Mucosa of gallbladder (tissue), 1 donor: ENCODE measurements at places on chromosomes 11 and 22. TPM values are rescaled to one million over a fixed set of nuclear protein-coding genes. Genes with fewer than 3 reads are reported as not detected.

LRP4 gene
- total RNA-seq, result 14.5 TPM

ARHGAP32 gene
- total RNA-seq, result 41.5 TPM

MYO18B gene
- 0.06 TPM for total RNA-seq

FOLR2 gene
- total RNA-seq, result 18.9 TPM

HIC2 gene
- 4.5 TPM for total RNA-seq

ACR gene
- 0.92 TPM for total RNA-seq

ANO1 gene
- total RNA-seq, result 228 TPM

RAB39A gene
- 1.6 TPM for total RNA-seq

RFPL2 gene
- 0.14 TPM for total RNA-seq

TMEM86A gene
- total RNA-seq, result 20.1 TPM

DNA sequence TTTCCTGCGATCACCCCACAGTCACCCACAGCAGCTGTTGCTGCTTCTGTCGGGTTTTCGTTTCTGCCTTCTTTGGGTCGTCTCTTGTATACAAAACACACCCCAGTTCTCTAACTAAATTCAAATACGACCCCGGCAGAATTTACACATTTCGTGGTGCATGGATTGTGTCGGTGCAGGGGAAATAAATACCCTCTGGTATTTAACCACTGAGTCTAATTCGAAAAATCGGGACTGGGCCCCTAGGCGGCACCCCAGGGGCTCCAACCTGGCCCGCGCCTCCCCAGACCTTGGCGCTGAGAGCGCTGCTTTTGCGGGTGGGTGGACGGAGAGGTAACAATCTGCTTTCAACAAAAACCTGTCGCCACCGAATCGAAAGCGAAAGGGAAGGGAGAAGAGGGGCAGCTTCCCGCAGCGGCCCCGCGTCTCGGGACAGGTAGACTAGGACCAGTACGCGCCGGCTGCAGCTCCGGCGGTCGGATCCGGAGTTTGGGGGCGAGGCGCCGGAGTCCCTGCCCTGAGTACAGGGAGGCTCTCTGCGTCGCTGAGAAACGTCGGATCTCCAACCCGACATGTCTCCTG is 4.4 kb downstream of the ALX4 start:
- no peak for DNase-seq

DNA sequence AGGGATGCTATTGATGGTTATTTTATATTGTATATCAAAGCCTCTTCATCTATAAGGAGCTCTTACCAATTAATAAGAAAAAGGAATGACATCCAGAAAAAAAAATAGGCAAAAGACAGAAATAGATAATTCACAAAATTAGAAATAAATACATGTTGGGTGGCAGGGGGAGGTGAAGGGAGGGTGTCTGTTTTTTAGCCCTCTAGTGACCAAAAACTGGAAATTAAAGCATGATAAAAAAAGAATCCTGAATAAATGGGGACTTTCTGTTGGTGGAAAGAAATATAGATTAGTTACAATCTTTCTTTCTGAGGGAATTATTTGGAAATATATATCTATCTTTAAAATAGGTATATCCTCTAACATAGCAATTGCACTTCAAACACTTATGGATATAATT is 42.0 kb upstream of the TTC36 start:
- DNase-seq, result no peak

GRCh38 chr11:132719684-132720083 is 812.6 kb downstream of the OPCML start:
- no peak for DNase-seq

DNA sequence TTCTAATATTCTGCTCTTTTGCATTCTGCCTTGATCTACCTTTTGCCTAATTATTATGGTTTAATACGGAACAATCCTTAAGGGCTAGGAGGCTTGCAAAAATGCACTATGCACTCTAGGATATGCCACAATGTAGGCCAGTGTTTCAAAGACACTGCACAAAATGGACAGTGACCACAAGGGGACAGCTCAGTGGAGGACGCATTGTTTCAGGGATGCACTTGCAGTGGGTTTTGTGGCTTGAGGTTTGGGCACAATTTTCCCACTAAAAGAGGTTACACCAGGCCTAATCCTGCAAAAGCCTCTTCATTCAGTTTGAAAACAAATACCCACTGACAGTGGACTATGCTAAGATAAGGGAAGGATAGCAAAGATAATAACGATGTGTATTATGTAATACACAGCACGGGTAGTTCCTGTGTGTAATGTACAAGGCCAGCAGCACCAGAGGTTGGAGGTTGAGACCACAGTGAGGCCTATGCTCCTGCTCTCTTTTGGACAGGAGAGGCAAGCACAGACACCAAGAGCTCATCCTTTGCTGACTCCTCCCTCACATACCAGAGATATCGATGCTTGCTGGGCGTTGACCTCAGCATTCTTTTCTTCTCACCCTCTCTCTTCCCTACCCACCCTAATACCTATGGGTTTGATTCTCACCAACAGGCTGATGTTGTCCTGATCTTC is 12.7 kb downstream of the MAP6 start:
- no peak for DNase-seq

DNA sequence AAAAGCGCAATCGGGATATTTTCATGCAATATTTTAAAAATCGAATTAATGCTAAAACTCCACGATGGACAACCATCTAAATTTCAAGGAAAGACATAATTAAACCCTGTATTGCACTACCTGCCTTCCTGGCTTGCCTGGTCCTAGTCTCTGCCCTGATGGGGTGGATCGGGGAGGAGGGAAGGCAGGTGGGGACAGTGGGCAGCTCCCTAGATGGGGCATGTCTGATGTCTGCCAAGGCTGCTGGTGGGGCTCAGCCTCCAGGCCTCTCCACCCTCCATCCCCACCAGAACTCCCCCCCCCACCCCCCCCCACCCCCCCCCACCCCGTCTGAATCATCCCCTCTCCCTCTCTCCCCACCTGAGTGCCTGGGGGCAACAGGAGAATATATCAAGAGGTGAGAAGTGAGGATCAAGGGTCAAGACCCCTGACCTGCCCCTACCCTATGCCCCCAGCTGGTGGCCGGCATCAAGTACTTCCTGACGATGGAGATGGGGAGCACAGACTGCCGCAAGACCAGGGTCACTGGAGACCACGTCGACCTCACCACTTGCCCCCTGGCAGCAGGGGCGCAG is 650 bp downstream of the CST6 start:
- DNase-seq, result no peak

DNA sequence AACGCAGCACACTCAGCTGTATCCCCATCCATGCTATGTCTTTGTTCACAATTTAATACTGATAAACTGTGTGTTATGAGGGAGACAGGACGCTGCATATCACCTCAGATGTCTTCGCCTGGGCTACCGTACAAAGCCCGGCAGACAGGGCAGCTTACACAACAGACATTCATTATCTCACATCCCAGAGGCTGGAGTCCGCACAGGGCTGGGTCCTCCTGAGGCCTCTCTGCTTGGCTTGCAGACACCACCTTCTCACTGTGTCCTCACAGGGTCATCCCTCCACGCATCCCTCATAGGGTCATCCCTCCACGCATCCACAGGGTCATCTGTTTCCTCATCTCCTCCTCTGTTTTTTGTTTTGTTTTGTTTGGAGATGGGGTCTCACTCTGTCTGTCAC is 61.2 kb downstream of the SHANK2 start:
- no peak for DNase-seq

DNA sequence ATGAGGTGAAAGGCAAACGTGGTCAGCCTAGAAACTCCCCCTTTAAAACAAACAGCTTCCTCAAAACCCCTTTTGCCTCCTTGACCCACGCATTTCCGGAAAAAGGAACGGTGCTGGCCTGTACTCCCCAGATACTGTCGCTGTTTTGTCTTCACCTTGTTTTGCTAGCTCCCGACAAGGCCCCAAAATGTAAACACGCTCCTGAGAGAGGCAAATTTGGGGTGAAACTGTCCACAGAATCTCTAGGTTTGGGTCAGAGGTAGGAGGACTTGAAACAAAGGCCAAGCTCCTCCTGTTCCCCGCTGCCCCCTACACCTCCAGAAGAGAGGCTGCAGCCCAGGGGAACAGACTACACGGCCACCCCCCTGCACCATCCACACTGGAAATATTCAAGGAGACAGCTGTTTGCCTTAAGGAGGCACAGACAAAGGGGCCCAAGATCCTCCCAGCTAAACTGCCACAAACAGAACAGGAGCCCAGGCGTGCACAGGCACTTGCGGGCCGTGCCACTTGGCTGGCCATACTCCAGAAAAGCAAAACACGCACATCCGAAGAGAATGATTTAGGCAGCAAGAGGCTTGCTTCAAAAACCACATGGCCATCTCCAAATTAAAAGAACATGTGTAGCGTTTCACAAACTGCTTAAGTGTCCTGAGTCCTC is 160.5 kb upstream of the GRK3 start:
- DNase-seq, result no peak

DNA sequence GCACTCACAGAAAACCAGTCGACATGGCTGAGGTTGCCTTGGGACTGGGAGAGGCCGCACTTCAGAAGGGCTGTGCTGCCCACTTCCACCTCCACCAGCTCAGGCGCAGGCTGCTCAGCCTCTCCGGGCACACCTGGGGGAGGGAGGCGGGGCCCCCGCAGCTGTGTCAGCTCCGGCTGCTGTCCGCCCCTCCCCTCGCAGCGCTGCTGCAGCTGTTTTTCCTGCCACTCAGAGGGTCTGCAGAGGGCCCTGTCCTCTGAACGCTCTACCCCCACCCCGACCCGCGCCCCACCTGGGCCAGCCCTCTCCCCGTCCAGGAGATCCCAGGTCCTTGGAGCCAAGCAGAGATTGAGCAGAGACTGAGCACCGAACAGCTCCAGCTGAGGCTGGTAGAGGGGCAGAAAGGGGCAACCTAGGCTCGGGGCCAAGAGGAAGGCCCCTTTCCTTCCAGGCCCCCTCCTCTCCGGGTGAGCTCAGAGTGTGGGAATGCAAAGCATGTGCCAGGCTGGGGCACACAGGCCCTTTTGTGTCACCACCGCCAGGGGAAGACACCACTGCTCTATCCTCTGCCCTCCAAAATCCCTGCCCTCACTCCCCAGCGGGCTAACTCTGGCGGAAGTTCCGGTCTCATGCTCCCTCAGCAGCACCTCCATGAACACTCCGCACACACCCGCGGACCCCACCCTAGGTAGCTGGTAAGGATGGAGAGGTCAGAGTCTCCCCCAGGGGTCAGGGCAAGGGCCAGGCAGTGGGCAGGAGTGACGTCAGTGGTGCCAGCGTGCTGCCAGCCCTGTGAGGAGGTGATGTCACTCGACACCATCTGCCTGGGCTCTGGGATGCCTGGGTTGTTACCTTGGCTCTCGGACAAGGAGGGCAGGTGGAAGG is 1.6 kb downstream of the MCAM start:
- no peak for DNase-seq

DNA sequence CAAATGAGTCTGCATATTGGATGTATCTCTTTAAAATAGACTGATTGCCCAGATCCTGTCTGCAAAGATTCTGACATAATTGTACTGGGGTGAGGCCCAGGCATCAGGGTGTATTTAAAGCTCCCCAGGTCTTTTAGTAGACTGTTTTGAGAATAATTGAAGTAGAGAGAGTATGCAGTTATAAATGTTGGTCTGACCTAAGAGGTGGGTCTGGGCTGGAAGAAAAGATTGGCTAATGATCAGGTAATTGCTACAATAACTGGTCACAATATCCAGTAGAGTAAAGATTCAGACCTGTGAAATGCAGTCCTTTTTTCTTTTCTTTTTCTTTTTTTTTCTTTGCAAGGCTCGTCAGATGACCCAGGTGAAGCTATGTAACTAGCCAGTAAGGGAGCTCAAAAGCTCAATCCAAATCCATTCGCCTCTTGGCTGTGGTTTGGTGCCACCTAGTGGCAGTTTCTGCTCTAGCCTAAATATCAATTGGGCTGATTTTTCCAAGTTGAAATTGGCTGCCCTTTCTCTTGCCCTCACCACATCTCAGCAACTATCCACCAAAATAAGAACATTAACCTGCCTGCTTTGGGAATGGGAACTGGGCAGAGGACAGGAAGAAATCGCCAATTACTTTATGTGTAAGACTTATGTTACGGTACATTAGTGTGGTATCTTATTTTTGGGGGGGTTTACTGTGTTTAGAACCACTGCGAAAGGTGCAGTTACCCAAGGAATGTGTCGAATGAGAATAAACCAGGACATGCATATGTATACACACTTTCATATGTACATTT is 45.9 kb downstream of the ZNF143 start:
- DNase-seq, result peak; percentile 82

GRCh38 chr11:118956847-118957469 is 860 bp downstream of the UPK2 start:
- DNase-seq, result no peak

GRCh38 chr11:106495046-106495445 is 417.6 kb downstream of the AASDHPPT start:
- no peak for DNase-seq

DNA sequence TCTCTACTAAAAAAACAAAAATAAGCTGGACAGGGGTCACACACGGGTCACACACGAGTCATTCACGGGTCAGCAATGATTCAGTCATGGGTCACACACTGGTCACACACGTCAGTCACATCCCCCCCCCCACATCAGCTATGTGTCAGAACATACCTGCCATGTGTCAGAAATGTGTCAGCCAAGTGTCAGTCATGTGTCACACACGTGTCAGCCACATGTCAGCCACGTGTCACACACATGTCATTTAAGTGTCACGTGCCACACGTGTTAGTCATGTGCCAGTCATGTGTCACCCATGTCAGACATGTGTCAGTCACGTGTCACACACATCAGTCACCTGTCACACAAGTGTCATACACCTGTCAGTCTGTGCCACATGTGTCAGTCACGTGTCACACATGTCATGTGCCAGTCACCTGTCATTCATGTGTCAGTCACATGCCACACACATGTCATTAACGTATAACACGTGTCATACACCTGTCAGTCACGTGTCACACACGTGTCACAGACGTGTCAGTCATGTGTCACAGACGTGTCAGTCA is 28.7 kb upstream of the MMP20 start:
- no peak for DNase-seq

- DNase-seq, result no peak
Observed at GRCh38 chr11:127042445-127042844, 41.9 kb upstream of the KIRREL3 start.

DNA sequence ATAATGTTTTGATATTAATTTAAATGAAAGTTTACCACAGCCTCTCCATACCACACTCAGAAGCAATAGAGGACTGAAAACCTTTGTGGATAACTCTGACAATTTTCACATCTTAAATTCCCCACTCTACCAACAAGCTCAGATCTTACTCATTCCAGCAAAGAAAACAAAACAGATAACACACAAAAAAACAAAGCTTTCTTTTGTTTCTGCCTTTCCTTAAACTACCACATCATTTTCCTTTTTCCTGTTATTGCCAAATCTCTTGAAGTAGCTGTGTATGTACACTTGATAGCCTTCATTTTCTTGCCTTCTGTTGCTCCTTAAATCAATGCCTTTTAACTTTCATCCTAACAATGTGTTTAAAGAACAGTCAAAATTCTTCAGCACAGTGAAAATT is 484.9 kb downstream of the NTM start:
- no peak for DNase-seq

GRCh38 chr11:81174646-81175330 is 1558.9 kb downstream of the FAM181B start:
- no peak for DNase-seq

GRCh38 chr11:130642994-130643393 is 194.5 kb downstream of the ADAMTS15 start:
- DNase-seq, result no peak

DNA sequence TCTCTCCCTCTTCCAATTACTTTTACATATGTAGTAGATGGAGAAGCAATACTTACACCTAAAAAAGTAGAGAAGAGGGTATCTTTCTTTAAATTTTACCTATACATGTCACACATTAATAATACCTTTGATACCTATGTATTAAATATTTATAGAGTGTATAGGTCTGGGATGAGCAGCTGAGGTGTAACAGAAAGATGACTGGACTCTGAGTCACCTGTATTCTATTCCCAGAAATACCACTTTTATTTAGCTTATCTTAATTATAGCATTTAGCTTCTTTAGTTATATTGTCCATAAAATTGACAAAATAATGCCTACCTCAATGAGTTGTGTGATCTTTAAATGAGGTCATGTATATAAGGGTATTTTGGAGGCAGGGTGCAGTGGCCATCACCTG is 30.6 kb upstream of the YAP1 start:
- no peak for DNase-seq
